ENCODE measurements at places on chromosomes 16 and 17.

DNA sequence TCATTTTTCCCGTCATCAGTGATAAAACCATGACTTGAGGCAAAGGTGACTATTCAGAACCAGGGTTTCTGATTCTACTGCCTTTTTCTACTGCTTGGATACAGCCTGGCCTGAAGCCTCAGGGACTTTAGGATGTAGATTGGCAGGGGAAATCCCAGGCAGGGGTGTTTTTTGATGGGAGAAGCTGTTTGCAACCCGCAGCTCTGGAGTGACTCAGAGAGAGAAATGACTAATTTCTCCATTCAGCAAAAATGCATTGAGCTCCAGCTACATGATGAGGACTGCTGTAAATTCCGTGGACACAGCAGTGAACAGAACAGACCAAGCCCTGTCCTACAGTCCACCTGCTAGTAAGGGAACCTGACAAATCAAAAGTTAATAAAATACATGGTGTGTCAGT, 560.6 kb downstream of the CDH13 start:
- no peak for DNase-seq

GRCh38 chr17:75847614-75848522, 3.7 kb upstream of the UNC13D start:
- no peak for DNase-seq

DNA sequence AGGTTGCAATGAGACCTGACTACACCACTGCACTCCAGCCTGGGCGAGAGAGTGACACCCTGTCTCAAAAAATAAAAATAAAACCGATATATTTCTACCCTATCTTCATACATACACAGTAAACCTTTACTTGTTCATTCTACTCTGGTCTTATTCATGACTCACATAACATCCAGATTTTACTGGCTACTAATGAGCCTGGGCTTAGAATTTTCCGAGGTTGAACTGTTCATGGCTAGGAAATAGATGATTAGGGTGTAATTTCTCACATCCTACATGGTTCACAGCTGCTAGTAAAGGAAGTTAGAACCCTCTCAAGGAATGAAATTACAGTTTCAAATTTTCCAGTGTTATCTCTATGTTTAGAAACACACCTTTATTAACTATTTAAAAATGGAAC, 14.7 kb downstream of the GSPT1 start:
- DNase-seq: no peak

GRCh38 chr17:16915752-16916556, 56.0 kb downstream of the TNFRSF13B start:
- peak; percentile 55 for DNase-seq

GRCh38 chr17:74879308-74879707, 6.5 kb upstream of the FDXR start:
- DNase-seq: no peak

DNA sequence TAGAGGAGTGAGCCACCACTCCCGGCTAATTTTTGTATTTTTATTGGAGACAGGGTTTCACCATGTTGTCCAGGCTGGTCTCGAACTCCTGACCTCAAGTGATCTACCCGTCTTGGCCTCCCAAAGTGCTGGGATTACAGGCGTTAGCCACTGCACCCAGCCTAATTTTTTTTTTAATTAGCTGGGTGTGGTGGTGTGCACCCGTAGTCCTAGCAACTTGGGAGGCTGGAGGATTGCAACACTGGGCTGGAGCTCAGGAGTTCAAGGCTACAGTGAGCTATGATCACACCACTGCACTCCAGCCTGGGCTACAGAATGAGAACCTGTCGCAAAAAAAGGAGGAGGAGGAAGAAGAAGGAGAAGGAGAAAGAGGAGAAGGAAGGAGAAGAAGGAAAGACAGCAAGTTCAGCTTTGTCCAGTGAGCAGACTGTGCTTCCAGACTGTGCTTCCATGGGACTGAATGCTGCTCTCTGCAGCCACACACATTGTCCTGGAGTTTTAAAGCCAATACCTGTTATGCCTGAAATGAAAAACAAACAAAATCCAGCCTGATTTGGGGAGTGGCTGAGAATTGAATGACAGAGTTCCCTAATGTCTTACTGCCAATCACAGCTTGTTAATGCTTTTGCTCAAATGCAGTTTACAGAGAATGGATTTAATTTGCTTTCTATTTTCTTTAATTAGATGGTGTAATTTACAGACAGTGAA, 2.8 kb upstream of the TNFRSF13B start:
- no peak for DNase-seq

GRCh38 chr17:1915889-1916288, 86.1 kb downstream of the RPA1 start:
- no peak for DNase-seq

- no peak for DNase-seq
Observed at GRCh38 chr17:9926150-9926804, 21.2 kb upstream of the RCVRN start.

GRCh38 chr16:82748026-82748425, 121.3 kb downstream of the CDH13 start:
- no peak for DNase-seq

DNA sequence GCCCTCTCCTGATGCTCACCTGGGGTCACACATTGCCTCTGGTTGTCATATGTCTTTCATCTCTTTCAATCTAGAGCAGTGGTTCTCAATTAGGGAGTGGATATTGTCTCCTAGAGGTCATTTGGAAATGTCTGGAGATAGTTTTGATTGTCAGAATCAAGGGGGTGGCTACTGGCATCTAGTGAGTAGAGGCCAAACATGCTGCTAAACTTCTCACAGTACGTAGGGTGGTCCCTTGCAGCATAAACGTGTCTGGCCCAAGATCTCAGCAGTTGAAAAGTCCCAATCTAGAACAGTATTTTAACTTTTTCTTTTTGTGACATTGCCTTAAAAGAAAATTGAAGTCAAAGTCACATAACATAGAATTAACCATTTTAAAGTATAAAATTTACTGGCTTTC, 30.5 kb upstream of the SLC5A10 start:
- DNase-seq: no peak

- no peak for DNase-seq
Observed at GRCh38 chr17:48873696-48874443, 18.7 kb upstream of the ATP5MC1 start.

GRCh38 chr17:64007838-64008282, 9.7 kb downstream of the PRR29 start:
- DNase-seq: peak; percentile 74

DNA sequence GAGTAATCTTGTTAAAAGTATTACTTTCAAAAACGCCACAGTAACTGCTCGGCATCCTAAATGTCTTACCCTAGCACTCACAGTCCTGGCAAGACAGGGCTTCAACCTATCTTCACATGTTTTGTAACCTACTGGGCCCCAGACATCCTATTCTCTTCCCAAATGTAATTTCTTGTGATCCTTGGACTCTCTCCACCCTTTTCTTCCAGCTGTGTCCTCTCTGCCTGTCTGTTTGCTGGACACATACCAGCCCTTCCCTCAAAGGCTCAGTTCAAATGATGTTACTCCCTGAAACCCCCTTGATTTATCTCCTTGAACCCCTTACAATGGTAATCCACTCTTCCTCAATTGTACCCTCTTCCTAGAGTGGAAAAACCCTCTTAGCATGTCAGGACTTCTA, 60.1 kb upstream of the CNEP1R1 start:
- DNase-seq: no peak

- no peak for DNase-seq
Observed at GRCh38 chr17:47959825-47960655, 2.4 kb upstream of the PRR15L start.

DNA sequence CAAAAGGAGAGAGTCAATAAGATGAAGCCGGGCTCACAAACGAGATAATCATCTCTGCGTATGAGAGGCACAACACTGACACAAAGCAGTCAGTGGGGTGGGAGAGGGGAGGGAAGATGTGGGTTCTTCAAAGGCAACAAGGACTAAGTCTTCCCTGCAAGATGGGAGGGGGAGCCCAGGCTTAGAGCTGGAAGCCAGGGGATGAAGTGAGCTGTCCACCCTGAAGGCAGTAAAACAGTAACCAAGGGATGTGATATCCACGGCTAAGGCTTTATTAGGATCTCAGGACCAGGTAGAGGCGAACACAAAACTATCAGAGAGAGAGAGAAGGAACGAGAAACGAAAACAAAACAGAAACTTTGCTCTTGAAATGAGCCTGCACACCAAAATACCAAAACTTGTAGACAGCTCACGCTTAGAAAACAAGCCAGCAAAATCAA, 115.9 kb downstream of the DYNLRB2 start:
- no peak for DNase-seq

GRCh38 chr16:12095275-12096156, 119.0 kb downstream of the SNX29 start:
- DNase-seq: no peak

DNA sequence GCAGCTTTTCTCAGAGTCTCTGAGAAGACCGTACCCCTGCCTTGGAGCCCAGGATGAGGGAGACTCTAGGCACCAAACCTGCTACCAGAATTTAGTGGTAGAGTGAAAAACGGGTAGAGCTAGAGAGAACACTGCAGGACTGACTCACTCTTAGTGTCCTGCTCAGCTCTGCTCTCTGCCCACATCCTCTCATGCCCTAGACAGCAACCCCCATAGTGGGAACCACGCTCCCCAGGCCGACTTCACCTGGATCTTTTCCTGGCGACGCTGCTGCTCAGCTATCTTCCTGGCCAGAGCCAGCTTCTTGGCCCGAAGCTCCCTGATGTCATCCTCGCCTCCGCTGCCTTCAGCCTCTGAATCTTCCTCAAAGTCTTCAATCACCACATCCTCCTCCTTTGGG, 26.7 kb downstream of the HIC1 start:
- no peak for DNase-seq

GRCh38 chr17:40810494-40810893, 10.7 kb upstream of the KRT28 start:
- DNase-seq: no peak

- DNase-seq: no peak
Observed at GRCh38 chr17:66548158-66548557, 245.7 kb downstream of the PRKCA start.

DNA sequence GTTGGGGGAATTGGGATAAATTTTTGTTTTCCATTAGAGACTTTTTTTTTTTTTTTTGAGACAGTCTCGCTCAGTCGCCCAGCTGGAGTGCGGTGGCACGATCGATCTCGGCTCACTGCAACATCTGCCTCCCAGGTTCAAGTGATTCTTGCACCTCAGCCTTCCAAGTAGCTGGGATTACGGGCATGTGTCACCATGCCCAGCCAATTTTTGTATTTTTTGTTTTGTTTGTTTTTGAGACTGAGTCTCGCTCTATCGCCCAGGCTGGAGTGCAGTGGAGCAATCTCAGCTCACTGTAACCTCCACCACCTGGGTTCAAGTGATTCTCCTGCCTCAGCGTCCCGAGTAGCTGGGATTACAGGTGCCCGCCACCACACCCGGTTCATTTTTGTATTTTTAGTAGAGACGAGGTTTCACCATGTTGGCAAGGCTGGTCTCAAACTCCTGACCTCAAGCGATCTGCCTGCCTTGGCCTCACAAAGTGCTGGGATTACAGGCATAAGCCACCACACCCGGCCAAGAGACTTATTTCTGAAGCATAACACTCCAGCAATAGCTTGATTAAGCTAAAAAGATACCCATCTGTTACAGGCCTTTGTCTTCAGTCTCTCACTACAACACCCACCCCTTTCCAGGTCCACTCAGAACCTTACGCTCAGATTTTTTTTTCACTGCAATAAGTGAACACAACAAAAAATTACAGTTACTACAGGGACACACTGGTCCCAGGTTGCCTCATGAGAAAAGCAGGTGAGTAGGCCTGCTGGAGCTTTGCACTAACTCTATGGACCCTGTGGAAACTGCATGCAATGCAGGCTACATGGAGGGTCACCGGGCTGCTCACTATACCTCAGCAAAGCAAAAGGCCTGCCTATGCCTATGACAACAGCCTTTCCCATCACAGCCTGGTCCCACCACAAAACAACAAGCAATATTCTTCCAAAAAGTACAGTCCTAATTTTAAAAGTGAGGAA, 34.6 kb downstream of the KANSL1 start:
- no peak for DNase-seq

DNA sequence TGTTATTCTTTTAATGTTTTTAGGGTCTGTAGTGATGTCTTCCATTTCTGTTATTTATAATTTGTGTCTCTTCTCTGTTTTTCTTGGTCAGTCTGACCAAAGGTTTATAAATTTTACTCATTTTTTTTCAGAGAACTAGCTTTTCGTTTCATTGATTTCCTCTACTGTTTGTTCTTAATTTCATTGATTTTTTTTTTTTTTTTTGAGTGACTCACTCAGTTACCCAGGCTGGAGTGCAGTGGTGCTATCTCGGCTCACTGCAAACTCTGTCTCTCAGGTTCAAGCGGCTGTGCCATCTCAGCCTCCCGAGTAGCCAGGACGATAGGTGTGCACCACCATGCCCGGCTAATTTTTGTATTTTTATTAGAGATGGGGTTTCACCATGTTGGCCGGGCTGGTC, 12.6 kb upstream of the UBTF start:
- no peak for DNase-seq

DNA sequence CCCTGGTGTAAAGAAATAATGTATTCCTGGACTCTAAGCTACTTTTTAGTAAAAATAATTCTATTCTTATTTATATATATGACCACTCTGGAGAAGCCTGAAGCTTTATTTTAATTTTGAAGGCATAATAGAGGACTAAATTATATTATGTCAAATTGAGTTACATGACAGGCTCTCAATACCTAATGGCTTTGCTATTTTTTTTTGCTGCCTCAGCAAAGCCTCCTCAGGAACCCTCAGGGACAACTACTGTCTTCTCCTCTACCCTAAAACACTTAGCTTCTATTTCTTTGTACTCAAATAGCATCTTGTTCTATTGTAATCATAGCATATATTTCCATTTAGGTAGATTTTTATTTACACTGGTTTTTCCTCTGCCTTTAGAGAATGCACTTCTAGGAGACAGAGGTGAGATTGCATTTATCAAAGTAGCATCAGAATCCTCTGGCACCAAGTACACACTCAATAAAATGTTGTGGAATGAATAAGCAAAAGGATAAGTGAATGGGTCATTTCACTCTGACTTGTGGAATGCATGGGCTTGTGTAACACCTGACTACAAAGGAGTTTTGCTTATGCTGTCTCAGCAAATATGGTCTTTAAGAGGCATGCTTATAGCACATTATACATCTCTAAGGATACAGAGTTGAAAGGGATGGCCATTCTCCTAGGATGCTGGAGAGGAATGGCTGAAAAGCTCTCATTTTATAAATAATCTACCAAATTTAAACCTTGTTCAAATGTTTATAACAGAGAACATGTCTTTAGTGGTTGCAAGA, 605.2 kb downstream of the KCNJ2 start:
- no peak for DNase-seq

DNA sequence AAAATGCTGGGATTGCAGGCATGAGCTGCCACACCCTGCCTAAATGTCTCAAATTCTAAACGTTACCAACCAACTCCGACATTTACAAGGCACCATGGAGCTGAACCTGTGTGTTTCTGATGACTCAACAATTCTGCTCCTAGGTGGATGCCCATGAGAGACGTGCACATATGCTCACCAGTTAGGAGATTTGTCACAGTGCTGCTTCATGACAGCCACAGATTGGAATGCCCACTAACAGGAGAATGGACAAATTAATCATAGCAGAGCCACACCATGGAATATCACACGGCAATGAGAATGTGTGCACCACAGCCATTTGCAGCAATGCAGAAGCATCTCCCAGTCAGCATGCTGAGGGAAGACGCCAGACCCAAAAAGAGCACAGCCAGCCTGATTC, 8.0 kb upstream of the KCNG4 start:
- no peak for DNase-seq
